ENCODE measurements at places on chromosomes 7 and 10.

DNA sequence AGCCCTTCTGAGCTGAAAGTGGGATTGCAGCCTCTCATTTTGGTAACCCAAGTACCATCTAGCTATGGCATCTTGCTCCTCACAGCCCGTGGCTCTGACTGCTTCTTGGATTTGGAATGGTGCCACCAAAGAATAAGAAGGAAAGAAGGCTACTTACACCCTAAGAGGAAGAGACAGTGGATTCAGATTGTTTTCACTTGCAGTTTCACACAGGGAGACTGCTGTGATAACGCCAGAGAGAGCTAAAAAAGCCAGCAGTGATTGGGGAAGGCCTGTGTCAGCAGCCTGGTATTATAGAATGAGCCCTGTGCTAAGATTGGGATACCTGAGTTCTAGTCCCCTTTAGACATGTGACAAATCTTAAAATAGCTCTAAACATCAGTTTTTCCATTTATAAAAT is 3.6 kb upstream of the LRRC4 start:
- DNase-seq = no peak

GRCh38 chr10:37732685-37733084 is 124.7 kb downstream of the ZNF248 start:
- DNase-seq = no peak

- DNase-seq = no peak
These were observed 33.4 kb downstream of the CCDC6 start for GRCh38 chr10:59872892-59873463.

- no peak for DNase-seq
These were observed 16.1 kb upstream of the PRXL2A start for GRCh38 chr10:80392250-80392649.

DNA sequence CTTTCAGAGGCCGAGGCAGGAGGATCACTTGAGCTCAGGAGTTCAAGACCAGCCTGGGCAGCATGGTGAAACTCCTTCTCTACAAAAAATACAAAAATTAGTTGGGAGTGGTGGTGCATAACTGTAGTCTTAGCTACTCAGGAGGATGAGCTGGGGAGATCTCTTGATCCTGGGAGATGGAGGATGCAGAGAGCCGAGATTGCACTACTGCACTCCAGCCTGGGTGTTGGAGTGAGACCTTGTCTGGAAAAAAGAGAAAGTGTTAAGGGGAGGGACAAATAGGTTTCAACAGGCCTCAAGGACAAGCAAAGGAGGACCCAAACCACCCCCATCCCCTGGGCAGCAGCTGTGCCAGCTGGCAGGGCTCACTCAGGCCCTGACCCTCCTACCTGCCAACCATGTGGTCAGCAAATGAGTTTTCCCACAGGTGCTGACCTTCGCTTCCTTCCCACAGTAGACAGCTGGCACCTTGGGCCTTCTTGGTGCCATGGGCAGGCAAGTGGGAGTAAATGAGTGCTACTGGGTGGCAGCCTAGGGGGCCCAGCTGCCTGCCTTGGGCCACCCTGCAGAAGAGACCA is 5.5 kb upstream of the PNLIPRP2 start:
- no peak for DNase-seq

- DNase-seq = no peak
These were observed 32.3 kb downstream of the MCM10 start for GRCh38 chr10:13193637-13194036.

- no peak for DNase-seq
These were observed 149.4 kb upstream of the FERD3L start for GRCh38 chr7:19294619-19295018.

DNA sequence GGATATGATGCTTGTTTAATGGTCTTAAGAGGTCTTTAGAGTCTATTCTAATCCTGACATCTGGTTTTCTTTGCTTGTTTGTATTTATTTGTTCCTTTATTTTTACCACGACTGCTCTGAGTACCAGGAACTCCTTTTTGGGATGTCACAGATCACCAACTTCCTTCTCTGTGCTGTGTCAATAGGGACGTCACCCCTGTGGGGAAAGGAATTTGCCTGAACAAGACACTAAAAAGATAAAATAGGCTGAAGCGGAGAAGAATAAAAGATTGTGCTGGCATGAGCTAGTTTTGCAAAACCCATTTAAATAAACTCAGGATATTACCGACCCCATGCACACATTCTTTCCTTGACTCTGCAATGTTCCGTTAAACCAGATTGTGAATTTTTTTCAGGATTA is 27.7 kb downstream of the MGMT start:
- no peak for DNase-seq

- DNase-seq = no peak
These were observed 30.3 kb upstream of the SUN1 start for GRCh38 chr7:801940-802381.

DNA sequence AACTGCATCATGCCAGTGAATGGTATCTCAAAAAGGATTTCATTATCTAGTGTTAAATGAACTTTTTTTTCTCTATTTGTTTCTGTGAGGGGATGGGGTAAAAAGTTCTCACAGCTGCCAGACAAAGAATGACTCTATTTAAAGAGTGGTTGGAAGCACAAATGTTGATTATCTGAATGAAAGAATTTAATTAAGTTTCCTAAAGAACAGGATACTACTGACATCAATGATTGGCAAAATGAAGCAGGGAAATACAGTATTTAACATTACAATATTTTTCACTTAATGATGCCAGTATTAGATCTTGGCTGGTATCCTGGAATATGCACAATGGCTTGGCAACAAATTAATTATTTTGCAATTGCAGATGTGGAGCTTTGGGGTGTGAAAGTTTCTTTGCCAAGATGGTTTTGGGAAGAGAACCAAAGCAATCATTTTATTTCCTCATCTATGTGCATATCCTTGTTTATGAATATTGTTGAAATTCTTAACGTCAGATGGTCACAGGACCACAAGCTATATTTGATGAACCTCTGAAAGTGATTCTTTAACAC is 336.8 kb downstream of the ARL4A start:
- DNase-seq = no peak
